NCI-H2171 (cell line): ENCODE measurements at places on chromosomes 2 and 18.

DNA sequence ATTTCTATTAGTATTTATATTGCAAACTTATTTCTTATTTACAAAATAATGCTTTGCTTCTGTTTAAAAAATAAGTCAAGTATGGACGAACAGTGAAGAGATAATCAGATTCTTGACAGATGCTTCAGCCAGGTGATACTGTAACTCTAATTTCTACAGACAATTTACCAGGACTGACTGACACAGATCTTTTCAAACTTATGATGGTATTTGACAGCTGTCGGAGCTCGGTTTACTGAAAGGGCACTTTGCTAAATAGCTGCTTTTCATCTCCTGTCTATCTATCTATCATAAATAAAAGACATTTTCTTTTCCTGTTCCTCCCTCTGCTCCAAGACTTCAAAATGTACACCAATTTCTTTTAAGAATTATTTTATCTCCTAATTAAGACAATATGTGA, 422.5 kb upstream of the SLC8A1 start:
- no peak for DNase-seq

GRCh38 chr2:218368621-218369153, 12.0 kb downstream of the CATIP start:
- no peak for DNase-seq

GRCh38 chr2:56015711-56016115, 92.1 kb upstream of the EFEMP1 start:
- peak; percentile 41 for DNase-seq

- no peak for DNase-seq
Observed at GRCh38 chr2:162127422-162127821, 24.6 kb downstream of the GCG start.

- DNase-seq, result no peak
Observed at GRCh38 chr2:30871980-30872789, 64.9 kb upstream of the CAPN13 start.

DNA sequence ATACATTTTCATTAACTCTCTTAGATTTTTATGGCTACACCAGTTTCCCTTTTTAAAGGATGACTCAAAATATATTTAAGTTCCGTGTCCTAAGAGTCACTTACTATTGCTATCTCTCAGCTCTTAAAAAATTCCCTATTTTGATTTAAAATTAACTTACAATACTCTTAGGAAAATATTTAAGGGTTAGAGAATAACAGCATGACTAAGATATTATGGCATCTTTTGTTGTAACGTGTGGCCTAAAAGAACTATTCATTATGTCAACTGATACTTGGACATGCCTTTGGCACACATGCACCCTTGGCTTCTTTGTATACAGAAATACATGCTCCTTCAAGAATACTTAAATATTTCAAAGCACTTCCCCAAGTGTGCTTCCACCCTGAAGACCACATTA, 42.3 kb downstream of the SCN3A start:
- no peak for DNase-seq

- DNase-seq, result peak; percentile 30
Observed at GRCh38 chr2:157722580-157723234, 94.0 kb upstream of the ACVR1C start.

GRCh38 chr2:37493425-37493824, 149.0 kb downstream of the QPCT start:
- DNase-seq, result no peak

GRCh38 chr2:45459860-45460259, 151.2 kb downstream of the SRBD1 start:
- DNase-seq, result no peak

DNA sequence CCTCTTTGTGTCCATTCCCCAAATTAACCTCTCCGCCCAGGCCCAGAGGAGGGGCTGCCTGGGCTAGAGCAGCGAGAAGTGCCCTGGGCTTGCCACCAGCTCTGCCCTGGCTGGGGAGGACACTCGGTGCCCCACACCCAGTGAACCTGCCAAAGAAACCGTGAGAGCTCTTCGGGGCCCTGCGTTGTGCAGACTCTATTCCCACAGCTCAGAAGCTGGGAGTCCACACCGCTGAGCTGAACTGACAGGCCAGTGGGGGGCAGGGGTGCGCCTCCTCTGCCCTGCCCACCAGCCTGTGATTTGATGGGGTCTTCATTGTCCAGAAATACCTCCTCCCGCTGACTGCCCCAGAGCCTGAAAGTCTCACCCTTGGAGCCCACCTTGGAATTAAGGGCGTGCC, 13.5 kb downstream of the KHK start:
- no peak for DNase-seq

DNA sequence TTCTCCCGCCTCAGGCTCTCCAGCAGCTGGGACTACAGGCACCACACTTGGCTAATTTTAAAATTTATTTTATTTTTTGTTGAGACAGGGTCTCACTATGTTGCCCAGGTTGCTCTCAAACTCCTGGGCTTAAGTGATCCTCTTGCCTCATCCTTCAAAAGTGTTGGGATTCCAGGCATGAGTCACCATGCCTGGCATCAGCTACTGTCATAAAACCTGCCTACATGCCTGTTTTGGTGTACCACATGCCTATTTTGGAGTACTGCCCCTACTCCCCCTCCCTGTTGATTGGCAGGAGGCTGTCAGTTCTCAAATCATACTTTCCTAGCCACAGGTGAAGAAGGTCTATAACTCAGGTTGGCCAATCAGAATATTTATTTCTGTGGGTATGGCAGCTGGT, 64.0 kb downstream of the CHST9 start:
- no peak for DNase-seq

GRCh38 chr2:41414486-41415230, 633.2 kb upstream of the PKDCC start:
- DNase-seq, result no peak

- no peak for DNase-seq
Observed at GRCh38 chr2:106709229-106709628, 176.7 kb downstream of the ST6GAL2 start.

DNA sequence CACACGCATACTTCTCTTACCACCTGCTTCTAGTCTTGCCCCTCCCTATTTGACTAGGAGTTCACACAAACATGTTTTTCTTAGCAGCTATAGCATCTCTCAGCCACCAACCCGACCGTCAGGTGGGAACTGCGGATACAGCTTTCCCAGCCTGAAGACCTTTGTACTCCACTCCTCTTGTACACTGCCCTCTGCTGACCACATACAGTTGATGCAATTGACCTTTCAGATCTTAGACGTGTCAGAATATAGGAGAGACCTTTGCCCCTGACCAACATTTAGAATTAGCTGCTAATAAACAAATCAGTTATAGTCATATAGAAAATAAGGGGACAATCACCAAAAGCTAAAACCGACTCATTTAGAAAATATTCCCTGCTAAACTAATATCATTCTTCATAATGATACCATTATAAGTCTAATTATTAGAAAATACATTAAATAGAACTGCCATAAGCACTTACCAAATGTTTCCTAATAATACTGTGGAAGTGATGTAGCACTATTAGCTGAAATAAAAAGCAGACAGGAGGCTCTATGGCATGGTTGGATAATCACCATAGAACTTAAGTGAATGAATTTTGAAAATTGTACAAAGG, 208.4 kb downstream of the RAD51AP2 start:
- DNase-seq, result peak; percentile 33

DNA sequence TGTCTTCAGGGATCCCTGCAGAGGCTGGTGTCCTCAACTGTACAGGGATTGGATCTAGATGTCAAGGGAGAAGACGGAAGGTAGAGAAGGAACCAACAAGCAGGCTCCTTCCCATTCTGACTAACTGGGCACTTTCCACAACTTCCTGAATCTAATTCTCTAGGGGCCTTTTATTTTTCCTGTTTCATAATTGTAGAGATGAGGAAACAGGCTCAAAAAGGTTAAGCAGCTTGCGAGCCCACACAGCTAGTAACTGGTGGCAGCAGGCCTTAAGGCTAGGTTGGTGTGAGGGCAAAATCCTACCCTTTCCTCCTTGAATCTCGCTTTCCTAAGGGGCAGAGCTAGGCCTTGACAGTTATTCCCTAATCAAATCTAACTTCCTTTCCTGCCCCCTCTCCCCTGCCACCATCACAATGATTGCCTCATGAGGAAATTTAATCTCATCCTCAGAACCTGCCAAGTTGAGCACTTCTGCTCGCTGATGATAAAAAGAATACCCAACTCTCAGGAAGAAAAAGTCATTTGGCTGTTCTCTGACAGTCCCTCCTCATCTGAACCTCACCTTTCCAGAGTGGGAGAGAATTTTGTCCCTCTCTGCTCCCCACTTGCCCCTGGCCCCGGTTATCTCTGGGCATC, 35.7 kb upstream of the POLE4 start:
- no peak for DNase-seq

DNA sequence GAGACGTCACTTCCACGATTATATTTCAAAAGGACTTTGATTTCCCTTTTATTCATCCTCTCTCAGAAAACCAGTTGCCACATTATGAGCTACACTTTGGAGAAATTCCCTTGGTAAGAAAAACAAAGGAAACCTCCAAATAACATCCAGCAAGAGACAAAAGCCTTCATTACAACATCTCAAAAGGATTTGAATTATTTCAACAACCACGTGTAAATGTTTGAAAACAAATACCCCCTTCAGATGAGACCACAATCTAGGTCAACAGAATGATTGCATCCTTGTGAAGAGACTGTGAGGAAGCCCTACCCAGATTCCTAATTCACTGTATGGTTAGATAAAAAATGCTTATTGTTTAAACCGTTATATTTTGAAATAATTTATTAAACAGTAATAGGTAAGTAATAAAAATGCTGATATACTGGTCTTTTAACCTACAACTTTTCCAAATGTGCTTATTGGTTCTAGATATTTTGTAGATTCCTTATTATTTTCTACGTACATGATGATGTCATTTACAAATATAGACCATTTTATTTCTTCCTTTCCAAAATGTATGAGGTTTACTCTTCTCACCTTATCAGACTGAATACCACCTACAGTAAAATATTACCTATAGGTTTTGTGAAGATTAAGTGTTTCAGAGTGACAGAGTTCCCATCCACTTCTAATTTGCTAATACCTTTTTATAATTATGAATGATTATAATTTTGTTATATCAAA, 922.7 kb upstream of the CHAC2 start:
- no peak for DNase-seq

DNA sequence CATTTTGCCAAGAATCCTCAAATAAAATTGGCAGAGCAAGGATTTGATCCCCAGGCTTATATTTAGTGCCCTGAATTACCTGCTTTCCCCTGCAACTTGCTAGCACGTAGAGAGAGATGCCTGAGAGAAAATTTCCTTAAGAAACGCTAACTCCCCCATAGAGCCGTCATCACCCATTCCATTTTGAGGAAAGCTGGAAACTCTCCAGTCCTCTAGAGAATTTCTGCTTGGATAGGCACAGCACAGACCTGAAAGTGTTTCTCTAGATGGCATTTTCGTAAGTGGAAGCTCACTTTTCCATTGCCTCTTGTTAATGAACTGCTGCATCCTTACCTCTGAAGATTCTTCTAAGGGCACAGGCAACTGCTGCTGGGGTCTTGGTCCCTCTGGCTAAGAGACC, 277.8 kb upstream of the SIX2 start:
- no peak for DNase-seq

GRCh38 chr2:156319811-156320485, 12.6 kb downstream of the NR4A2 start:
- DNase-seq, result no peak

DNA sequence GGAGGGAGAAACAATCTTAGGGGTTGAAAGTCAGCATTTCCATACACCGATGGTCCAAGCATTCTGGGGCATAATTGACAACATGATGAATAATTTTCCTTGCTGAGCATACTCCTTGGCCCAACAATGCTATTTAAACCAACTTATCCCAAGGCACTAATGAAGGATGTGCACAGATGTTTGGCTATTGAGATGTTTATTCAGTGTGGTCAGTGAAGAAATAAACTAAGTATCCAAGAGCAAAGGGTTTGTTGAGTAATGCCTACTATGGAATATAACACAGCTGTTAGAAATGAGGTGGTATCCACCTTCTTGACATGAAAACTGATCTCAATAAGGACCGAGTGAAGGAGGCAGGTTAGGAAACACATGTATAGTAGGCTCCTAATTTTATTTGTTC, 53.9 kb upstream of the RAB6D start:
- no peak for DNase-seq

GRCh38 chr18:29154758-29155725, 978.1 kb upstream of the CDH2 start:
- peak; percentile 69 for DNase-seq

GRCh38 chr2:96737831-96738230, 2.0 kb downstream of the LMAN2L start:
- no peak for DNase-seq
